ENCODE measurements at places on chromosomes 5 and 9.

DNA sequence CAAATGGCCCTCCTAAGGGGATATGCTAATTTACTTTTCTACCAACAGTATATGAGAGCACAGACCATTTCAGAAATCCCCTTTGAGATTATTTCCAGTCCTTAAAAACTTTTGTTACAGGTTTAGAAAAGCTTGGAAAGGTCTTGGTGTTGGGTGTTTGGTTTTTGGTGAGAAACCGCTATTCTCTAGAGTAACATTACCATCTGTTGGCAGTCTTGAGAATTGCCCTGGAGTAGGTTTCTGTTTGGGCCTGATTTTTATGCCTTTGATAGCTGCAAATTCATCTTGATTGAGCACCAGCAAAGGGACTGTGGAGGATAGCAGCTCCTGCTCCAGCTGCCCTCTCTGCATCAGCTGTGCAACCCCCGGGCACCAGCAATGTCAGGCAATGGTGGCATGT, 8.0 kb downstream of the NUDT2 start:
- H3K36me3 ChIP-seq, result peaks cover 10% of the 10 kb centered on the region
- H3K4me3 ChIP-seq, result no peak overlapping the region
- DNase-seq, result no peak

GRCh38 chr9:113589407-113589806, 125.9 kb downstream of the RGS3 start:
- H3K4me1 ChIP-seq, result peaks cover 5% of the 10 kb centered on the region
- H3K27me3 ChIP-seq, result no peaks in the 10 kb centered on the region
- H3K4me3 ChIP-seq, result no peak overlapping the region
- H3K36me3 ChIP-seq, result no peaks in the 10 kb centered on the region
- H3K27ac ChIP-seq, result no peak overlapping the region
- DNase-seq, result no peak

GRCh38 chr9:16521868-16522411, 348.5 kb downstream of the BNC2 start:
- no peaks in the 10 kb centered on the region for H3K4me1 ChIP-seq
- H3K27me3 ChIP-seq, result no peaks in the 10 kb centered on the region
- H3K27ac ChIP-seq, result no peak overlapping the region
- no peak overlapping the region for H3K4me3 ChIP-seq
- H3K36me3 ChIP-seq, result no peaks in the 10 kb centered on the region

DNA sequence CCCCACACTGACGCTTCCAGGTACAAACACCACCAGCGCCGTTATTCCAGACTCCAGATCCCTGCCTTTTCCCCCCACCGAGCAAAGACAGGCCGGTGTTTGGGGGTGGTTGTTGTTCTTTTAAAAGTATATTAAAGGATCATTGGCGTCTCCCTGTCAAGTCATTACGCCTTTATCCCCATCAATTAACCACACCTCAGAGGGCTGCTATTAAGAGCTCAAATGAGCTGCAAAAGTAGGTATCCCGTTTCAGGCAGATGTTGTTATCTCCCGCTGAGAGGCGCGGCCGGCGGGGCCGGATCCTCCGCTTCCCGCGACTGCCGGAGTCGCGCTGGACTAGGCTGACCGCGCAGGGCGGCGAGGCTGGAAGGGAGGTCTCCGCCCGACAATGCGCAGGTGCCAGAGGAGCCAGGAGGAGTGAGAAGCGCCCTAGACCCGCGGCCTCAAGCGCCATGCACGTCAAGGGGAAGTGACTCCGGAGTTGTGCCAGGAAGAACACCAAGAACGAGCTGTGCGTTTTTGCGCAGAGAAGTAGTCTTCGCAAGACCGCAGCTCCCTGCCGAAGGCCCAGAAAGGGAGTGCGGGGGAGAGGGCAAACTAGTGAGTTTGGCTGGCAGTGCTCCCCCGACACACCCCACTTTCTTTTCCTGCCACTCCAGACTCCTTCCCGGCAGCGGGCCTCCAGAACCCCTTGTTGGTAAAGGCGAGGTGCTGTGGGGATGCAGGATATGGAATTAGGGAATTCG, 8.2 kb downstream of the NR2F1-AS1 start:
- no peaks in the 10 kb centered on the region for H3K36me3 ChIP-seq
- no peak overlapping the region for H3K27ac ChIP-seq
- no peak overlapping the region for H3K4me3 ChIP-seq
- H3K27me3 ChIP-seq, result peaks cover 16% of the 10 kb centered on the region

DNA sequence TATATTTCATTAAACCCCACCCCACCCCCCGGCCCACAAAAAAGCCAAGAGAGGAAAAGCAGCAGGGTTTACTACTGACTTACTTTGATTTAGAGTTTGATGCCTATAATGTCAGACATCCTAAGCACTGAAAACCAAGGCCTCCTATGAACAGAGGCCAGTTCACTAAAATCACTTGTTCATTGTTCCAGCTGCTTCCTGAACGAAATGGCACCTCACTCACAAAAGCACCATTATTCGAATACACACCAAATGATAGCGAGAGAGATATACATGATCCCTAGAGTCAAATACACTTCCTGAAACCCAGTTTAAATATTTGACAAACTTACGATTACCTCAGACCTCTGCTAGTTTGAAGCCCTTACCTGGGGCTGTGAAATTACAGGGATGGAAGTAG, 66.6 kb downstream of the LPAR1 start:
- no peaks in the 10 kb centered on the region for H3K27me3 ChIP-seq
- H3K4me1 ChIP-seq, result no peaks in the 10 kb centered on the region

DNA sequence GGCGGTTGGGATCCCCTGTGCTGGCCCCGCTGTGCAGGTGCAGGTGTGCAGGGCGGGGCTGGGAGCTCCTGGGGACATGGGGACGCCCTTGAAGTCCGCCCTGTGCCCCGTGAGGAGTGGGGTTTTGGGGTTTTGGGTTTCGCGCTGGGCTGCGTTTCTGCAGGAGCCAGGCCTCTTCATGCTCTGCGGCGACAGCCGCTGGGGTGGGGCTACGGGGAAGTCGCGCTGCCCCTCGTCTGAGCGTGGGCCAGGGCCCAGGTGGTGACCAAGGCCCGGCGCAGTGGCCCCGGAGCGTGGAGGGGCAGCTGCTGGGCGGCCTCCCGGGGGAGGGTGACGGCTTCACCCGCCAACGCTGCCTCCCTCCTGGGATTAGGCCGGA, 47.8 kb upstream of the IRX4 start:
- no peaks in the 10 kb centered on the region for H3K36me3 ChIP-seq
- H3K27me3 ChIP-seq, result no peaks in the 10 kb centered on the region
- no peak overlapping the region for H3K27ac ChIP-seq
- H3K4me1 ChIP-seq, result no peaks in the 10 kb centered on the region
- no peak overlapping the region for H3K4me3 ChIP-seq
- no peak for DNase-seq

Measured in naive thymus-derived CD4-positive, alpha-beta T cell (primary cell).